Fibroblast of mammary gland (primary cell): ENCODE measurements at places on chromosomes 16 and 17.
A peak's percentile ranks its signal among the peaks of the same experiment; 100 is the strongest.

DNA sequence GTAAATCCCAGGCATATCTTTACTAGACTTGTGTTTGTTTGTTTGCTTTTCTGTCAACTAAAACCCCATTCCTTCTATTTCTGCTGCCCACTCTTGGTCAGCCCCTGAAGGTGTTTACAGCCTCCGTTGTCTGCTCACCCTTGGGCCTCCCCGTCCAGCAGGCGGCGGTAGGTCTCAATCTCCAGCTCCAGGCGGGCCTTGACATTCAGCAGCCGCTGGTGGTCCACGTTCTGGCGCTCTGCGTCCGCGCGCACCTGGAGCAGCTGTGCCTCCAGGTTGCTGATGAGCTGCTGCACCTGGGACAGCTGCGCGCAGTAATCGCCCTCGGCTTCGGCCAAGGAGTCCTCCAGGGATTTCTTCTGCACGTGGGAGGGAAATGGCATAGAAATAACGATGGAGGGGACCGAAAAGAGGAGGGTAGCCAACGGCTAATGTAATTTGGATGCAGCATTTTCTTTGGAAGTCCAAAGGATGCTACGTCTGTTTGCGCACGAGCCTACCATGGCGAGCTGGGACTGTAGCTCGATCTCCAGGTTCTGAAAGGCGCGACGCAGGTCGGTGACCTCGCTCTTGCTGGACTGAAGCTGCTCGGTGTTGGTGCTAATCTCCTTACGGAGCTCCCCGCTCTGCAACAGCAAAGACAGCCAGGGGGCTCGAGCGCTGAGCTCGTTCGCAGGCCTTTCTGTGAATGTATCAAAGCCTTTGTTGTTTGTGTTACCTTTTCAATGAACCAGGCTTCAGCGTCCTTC is 3.9 kb downstream of the KRT12 start:
- no peak for DNase-seq

- DNase-seq, result peak; percentile 72
Measured at GRCh38 chr17:60077672-60078519, 825 bp downstream of the HEATR6 start.

DNA sequence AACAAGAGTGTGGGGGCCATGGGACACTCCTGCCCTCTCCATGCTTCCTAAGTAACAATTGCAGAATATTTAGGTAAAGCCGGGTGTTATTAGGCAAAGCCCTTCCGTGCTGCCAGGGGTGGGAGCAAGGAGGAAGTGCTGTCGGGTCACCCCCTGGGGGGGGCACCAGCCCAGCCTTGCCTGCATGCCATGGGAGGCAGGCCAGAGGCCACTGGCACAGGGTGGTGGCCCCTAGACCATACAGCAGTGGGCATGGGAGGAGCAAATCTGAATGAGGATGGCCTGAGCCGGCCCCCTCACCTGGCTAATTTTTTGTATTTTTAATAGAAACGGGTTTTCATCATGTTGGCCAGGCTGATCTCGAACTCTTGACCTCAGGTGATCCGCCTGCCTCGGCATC is 355.7 kb upstream of the CDH8 start:
- DNase-seq, result no peak

DNA sequence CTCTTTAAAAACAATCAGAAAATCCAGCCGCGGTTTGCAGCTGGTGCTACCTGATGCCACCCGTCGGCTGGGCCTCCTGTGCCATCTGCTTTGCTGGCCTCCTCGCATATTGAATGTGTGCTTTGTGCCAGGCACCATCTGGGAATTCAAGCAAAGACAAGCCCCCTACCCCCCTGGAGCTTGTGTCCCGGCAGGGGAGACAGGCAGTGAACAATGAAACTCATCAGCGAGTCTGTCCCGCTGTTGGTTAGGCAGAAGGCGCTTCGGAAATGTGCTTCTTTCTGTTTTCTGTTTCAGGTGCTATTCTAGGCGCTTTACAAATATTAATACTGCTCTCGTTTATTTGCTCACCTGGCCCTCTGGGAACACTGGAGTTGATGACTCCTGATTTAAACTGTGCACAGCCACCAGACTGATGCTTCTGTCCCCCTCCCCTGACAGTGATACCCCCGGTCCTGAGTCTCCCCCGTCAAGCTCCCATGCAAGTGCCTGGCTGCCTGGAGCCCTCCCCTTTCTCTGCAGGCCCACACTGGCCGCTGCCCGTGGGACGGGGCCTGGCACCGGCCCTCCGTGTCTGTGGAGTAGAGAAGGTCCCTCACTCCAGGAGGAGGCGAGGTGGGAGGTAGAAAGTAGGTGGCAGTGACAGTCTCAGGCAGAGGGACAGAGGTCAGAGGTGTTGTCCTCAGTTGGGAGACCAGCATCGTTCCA is 126.1 kb upstream of the PLCG2 start:
- no peak for DNase-seq

DNA sequence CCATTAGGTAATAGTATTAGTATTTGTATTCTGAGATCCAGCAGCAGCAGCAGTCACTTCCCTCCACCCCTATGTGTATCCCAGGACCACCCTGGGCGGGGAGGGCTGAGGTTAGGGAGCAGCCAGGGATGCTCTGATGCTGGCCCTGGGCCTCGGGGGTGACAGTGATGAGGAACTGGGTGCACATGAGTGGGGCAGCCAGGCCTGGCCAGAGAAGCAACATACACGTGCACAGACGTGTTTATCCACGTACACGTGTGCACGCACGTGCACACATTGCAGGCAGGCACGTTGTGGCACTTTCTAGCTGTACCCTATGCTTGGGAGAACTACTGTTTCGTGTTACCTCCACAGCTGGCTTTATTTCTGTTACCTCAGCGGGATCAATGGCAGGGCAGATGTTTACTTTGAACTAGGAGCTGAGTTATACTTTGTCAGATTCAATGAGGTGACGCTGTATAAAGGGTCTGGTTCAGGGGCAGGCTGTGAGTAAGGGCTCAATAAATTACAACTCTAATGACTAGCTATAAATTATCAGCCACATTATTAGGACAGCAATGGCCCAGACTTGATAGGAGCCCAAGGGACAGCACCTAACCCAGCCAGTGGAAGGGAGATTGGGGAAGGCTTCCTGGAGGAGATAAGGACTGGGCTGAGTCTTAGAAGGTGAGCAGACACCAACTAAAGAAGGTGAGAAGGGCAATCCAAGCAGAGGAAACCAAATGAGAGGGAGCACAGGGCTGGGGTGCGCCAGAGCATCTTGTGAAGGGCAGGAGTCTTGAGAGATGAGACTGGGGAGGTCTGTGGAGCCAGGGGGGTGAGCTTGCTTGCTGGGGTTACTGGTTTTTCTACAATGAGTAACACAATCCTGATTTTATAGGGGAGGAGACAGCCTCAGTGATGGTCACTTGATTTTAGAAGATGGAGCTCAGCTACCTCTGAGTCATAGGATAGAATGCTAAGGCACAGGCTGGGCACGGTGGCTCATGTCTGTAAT is 22.4 kb upstream of the CA4 start:
- no peak for DNase-seq

DNA sequence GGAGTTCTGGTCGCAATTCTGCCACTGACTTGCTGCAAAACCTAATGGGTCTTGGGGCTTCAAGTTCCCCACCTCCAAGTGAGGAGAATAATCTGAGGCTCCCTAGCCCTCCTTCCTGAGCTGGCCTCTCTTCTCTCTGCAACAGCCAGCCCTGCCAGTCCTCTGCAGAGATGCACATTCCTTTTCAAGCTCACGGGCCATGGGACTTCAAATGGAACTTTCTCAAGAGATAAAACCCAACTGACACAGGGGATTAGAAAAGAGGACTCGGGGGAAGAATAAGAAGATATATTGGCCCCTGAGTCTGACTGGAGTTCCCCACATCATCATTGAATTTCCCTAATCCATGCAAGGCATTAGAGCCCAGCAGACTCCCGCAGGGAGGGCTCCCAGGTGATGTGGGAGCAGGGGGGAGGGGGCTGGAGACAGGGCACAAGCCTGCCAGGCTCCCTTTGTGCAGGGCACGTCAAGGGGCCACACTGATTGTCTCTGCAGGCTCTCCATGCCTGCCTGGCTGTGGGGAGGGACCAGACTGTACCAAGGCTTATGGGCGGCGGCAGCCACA is 131.0 kb downstream of the CCDC144A start:
- no peak for DNase-seq

DNA sequence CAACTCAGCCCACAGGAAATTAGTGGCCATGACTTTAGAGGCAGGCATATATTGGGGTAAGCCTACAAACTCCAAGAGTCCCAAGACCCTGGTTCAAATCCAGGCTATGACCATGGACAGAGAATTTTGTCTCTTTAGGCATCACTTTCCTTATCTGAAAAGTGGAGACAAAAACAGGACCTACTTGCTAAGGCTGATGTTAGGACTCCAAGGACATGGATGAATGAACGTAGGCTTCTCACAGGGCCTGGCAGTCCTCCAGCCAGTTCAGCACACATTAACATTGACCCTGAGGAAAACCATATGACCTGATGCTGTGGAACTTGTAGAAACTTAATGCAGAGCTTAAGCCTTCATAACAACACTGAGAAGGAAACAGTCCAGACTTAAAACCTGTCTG is 1.4 kb downstream of the FKBP10 start:
- peak; percentile 55 for DNase-seq

- no peak for DNase-seq
Measured at GRCh38 chr17:64095144-64095882, 34.6 kb downstream of the ERN1 start.

DNA sequence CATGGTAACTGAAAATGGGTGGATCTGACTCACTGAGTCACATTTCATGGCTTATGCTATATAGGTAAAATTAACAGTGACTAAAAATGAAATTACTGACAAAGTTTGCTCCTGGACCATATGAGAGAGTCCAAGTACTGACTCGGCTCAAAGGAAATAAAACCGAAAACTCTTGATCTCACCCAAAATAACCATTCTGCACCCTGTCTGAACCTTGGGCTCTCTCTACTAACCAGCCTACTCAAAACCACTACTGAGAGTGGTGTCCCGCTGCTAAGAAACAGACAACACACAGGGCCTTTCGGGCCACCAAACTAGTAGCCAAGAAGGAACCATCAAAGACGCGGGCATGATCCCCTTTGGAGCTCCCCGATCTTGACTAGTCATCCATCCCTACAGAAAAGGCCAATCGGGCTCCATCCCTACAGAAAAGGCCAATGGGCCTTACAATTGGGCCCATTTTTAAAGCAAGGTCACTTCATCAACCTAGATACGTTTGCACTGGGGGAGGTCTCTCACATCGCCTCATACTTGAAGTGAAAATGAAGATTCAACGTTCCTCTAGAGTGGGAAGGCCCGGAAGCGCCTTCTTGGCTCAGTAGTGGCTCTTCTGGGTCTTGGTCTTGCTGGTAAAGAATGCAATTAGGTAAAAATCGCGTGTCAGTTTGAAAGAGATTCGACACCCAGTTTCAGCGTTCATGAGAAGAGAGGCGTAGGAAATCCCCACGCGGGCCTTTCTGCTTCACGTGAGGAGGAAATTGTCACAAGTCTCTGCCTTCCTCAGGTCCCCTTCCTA is 720 bp upstream of the ZPBP2 start:
- DNase-seq, result no peak

- DNase-seq, result peak; percentile 73
Measured at GRCh38 chr16:56970934-56971767, 9.4 kb downstream of the CETP start.

GRCh38 chr17:17605729-17606088 is 14.2 kb upstream of the PEMT start:
- DNase-seq, result peak; percentile 65

DNA sequence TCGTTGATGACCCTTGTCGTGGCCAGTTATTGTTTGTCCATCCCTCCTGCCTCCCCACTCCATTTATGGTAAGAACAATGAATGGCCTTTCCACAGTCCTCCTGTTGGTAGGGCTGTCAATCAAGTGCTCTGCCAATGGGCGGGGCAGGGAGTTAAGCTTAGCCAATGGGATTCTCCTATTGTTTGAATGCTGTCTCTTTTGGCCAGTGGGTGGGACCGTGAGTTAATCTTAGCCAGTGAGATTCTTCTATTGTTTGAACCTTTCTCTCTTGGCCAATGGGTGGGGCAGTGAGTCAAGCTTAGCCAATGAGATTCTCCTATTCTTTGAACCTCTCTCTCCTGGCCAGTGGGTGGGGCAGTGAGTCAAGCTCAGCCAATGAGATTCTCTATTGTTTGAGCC is 85.4 kb downstream of the IRX3 start:
- no peak for DNase-seq

- DNase-seq, result peak; percentile 26
Measured at GRCh38 chr17:54968988-54969332, 395 bp downstream of the STXBP4 start.

GRCh38 chr16:1093284-1094123 is 2.5 kb downstream of the C1QTNF8 start:
- DNase-seq, result no peak

DNA sequence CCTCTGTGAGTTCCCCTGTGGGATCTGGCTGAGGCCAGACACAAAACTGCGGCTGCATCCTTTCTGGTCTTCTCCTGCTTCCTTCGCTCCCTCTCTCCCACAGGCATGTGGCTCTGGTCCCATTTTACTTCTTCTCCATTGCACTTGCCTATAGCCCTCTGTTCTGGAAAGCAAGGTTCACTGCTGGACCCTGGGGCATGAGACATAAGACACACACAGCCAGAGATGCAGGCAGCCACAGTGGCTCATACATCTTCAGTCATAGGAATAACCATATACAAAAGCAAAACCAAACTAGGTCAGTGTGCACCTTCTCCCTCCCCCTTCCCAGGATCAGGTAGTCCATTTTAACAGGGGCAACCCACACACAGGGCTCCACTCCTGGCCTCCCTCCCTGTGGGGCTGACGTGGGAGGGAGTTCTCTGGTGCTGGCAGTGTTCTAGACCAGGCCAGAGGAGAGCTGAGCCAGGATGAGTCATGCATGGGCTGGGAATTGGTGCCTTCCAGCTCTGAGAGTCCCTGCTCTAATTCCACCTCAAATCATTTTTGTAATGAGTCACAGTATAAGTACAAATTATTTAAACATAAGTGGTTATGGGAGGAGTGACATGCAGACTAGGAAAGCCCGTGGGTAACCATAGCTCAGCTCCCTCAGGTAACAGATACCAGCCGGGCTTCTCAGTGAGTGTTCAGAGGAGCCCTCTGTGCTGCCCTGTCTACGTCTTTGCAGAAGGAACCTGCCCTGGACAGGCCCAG is 58.0 kb downstream of the ASIC2 start:
- DNase-seq, result peak; percentile 97

GRCh38 chr16:86472366-86472765 is 38.0 kb upstream of the FOXF1 start:
- DNase-seq, result no peak

DNA sequence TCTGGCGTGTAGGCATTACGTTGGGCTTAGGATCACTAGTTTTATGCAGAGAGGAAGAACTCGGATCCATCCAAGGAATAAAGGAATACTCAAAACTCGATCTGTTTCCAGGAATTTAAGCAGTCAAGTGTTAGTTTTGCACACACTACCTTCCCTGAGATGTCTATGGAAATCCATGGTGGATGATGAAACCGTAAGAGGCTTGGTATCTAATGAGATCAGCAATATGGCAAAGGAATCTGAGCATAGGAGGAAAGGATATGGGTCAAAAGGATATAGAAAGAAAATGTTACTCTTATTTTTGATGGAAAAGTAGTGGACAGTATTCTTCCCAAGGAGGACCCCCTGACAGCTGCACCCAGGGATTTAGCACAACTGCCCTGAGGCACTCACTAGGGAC is 59.6 kb downstream of the SMG6 start:
- DNase-seq, result peak; percentile 44
